Lung (tissue), 17 donors: ENCODE measurements at places on chromosomes 5 and 9.

DNA sequence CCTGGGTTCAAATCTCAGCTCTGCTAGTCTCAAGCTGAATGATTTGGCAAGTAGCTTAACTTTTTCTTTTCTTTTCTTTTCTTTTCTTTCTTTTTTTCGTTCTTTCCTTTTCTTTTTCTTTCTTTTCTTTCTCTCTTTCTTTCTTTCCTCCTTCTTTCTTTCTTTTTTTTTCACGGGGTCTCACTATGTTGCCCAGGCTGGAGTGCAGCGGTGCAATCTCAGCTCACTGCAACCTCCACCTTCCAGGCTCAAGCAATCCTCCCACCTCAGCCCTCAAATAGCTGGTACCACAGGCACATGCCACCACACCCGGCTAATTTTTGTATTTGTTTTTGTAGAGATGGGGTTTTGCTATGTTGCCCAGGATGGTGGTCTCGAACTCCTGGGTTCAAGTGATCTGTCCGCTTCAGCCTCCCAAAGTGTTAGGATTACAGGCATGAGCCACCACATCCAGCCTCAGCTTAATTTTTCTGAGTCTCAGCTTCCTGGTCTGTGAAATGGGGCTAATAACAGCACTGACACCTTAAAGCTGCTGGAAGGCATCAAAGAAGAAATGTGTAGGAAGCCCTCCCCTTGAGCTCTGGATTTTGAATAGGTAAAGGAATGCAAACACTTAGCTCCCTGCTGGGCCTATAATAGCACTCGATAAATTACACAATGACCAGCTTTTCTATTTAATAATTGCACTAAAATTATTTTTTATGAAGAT is 17.5 kb upstream of the PPARGC1B start:
- no peak for DNase-seq

DNA sequence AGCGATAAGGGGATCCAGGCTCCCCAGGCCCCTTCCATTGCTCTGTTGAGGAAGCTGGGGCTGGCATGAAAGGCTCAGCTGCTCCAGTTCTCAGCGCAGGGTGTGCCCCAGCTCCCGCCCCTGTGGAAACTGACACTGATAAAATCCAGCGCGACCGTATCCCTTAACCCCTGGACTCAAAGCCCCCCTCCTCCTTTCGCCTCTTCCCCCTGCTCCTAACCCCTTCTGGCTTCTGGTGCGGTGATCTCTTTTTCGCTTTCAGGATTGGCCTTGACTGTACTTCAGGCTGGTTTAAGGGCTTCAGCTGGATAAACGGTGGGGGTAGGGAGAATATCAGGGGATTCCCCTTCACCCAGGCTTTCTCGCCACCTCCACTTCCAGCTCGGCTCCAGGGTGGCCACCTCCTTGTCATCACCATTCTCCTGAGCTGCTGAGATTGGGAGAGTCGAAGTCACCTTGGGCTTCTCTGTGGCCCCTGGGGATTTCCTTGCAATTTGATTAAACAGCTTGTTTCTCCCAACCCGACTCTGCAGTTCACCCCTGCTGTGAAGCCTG is 843 bp downstream of the BSPRY start:
- DNase-seq = no peak

GRCh38 chr9:36625006-36625615 is 52.4 kb downstream of the MELK start:
- peak; percentile 11 for DNase-seq

DNA sequence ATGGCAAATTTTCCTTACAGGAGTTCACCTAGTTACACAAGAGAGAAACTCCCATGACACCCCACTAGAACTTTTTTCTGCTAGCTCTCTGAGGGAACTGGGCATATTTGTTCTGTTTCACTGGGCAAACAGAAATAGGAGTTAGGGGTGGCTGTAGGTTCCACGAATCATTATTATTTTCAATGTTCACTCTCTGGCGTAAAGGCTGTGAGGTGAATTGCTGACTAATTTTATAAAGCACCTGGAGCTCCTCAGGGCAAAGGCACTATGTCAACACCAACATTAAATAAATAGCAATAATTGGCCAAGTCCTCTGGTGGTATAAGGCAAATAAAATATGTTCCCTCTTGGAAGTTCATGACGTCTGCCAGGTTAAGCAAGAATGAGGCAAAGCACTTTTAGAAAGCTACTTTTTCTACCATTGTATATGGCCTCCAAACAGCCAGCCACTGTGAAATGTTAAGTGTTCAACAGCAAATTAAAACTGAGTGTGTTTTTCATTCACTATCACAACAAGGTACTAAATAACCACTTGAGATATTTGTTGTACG is 344.6 kb downstream of the PDE4D start:
- DNase-seq = peak; percentile 66

DNA sequence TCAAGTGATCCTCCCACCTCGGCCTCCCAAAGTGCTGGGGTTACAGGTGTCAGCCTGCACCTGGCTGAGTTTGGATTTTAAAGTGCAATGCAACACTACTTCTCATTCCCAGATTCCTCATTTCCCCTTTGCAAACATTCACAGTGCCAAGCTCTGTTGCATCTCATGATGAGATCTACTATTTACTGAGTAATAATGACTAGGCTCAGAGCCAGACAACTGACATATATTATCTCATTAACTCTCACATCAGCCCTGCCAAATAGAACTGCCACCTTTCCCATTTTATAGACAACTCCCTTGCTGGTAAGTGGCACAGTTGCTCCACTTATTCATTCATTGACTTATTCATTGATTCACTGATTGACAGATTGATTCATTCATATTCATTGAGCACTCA is 7.0 kb downstream of the PDE6A start:
- DNase-seq = no peak

- no peak for DNase-seq
Observed at GRCh38 chr5:138212828-138213160, 329 bp downstream of the CDC23 start.

GRCh38 chr5:87408204-87408603 is 4.5 kb downstream of the CCNH start:
- no peak for DNase-seq

DNA sequence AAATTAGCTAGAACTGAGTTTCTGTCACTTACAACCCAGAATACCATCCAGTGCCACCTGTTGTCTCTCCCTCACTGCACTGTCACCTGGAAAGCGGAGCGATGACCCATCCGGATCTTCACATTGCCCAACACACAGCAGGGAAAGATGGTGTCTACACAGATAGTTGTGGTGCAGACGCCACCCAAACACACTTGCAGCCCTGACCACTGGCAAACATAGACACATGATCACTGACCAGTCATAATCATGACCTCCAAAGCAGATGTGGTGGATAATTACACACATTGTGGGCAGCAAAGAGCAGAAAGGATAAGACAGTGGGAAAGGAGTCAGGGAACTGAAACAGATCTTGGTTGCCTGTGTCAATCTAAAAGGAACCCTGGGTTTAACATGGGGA is 64.7 kb downstream of the GABBR2 start:
- DNase-seq = no peak

DNA sequence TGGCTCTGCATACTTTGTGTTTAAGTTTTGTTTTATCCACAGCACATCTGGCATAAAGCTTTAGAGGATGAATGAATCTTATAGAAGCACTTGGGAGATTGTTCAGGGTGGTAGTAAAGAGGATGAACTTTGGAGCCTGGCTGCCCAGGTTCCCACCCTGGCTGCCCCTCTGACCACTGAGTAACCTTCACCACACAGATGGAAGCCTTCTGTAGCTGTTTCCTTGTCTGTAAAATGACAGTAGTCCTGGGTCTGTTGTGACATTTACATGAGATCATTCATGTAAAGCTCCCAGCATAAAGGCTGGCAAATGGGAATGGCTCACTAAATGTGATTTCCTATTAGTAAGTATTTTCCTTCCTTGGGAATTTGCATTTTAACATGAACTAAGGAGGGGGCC is 85.7 kb upstream of the FAM169A start:
- DNase-seq = no peak

DNA sequence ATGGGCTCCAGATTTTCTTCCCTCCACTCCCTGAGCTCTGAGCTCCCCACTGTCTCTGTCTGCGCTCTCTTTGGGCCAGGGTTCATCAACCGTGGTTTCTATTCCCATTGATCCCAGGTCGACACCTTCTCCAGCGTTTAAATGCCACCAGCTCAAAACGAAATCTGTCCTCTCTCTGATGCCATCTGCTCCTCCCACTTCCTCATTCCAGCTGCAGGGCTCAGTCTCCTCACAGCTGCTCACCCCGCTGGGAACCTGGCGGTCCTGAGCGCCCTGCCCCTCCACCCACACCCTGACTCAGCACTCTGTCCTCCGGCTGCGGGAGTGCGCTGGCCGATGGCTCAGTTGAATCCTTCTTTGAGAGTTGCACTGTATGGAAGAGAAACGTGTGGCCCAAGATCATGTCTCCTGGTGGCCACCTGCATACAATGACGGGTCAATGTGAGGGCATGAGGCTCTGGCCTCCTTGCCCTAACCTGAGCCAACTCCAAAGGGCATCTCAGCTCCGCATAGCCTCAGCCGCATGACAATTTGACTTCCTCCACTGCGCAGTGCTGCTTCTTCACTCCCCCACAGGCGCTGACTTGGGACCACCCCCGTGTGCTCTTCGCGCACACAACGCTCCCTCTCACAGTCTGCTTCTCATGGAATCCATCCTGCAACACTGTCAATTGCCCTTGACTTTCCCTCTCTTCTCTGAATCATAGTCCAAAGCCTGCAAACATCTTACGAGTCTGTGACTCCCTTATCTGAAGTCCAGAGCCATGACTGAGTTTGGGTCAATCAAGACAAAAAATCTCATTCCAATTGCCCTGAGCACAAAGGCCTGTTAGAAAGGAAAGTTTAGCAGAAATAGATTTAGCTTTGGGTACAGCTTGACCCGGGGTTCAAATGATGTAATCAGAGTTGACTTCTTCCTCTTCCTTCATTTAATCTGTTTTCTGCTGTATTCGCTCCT is 82.4 kb downstream of the PTCH1 start:
- no peak for DNase-seq
